ENCODE measurements at places on chromosomes 13 and 19.
A peak's percentile ranks its signal among the peaks of the same experiment; 100 is the strongest.

DNA sequence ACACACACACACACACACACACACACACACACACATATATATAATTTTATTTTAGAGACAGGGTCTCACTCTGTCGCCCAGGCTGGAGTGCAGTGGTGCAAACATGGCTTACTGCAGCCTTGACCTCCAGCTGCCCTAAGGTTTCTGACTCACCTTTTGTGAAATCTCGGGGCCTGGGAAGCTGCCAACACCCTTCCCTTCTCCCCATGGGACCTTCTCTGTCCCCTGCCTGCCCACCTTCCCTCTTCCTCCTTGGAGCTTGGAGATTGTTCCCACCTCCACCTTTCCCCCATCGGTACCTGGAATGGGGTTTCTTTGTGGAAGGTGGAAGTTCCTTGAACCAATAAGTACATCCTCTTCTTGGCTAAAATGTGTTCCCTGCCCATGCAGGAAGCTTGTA, 6.3 kb downstream of the ARRDC5 start:
- no peak for DNase-seq

DNA sequence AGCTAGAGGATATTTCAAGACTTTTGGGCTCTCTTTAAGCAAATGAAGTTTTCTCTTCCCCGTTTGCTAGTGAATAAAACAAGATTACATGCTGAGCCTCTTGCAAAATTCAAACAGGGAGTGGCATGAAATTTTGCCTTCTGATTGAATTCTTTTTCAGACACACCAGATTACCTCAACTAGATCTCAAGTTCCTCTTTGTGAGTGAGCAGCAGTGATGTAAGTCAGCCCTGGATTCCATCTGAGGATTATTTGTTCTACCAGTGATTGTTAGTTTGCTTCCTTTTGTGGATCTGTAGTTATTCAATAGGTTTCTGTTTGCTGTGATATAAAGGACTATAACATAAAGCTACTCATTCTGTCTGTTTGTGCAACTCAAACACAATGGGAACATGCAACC, 407.7 kb downstream of the LMO7 start:
- DNase-seq: no peak

DNA sequence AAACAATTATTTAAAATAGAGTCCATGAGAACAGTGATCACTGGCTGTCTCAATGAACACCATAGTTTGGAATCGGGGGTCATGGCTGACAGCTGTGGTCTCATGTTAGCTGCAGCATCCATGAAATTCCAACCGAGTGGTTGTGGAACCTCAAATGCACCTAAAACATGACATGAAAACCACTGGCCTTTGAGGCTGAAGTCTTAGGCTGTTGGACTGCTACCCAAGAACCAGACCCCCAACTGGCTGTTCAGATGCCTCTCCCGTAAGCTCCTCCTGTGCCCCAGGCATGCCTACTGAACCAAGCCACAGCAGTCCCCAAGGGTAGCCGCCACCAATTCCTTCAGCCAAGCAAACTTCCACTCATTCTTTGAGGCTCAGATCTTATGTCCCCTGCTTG, 50.5 kb downstream of the ATP7B start:
- no peak for DNase-seq

- no peak for DNase-seq
Measured at GRCh38 chr13:67100730-67101129, 129.4 kb downstream of the PCDH9 start.

DNA sequence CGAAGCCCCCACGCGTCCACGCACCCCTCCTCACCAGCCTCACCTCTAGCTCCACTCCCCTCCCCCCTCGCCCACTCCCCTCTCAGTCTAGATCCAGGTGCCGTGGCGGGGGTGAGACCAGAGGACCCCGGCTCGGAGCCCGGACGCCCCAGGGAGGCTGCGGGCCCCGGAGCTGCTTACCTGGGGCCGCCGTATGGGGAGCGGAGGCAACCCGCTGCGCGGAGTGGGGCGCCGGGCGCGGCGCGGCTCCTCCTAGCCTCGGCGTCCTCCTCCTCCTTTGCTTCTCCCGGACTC, 353 bp downstream of the ENOX1 start:
- DNase-seq: no peak

- no peak for DNase-seq
Measured at GRCh38 chr19:41701401-41702075, 6.9 kb upstream of the CEACAM5 start.

DNA sequence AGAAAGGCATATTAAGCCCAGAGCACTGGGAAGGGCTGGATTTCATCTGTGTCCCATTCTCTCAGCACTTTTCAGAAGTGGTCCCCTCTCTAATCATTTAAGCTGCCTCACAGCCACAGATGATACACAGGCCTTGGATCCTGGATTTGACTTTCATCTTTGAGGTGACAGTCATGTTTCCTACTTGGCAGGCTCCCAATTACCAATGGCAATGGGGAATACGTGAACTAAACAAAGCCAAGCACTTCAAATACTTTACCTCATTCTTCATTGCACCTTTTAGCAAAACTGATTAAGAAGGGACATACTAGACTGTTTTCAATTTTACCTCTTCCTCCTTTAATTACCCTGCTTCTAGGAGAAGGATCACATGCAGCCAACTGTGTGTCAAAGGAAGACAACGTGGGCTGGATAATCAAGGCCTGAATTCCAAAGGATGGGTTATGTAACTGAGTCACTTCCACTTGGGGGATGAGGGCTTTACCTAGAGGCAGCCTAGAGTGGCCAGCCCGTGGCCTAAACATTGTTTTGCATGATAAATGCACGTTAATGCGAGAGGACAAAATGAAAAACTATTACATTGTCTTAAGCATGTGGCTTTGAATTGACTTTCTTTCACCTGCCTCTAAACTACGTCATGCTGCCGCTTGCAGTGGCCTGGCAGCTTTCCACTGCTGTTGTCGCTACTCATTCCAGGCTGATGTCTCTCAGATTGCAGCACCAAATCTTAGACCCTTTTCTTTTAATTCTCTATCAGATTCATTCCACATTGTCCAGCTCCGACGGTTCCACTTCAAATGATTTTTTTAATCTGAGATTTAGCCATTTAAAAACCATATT, 95.0 kb downstream of the KCTD12 start:
- DNase-seq: peak; percentile 39

GRCh38 chr19:4580021-4580901, 20.8 kb upstream of the SEMA6B start:
- DNase-seq: no peak

DNA sequence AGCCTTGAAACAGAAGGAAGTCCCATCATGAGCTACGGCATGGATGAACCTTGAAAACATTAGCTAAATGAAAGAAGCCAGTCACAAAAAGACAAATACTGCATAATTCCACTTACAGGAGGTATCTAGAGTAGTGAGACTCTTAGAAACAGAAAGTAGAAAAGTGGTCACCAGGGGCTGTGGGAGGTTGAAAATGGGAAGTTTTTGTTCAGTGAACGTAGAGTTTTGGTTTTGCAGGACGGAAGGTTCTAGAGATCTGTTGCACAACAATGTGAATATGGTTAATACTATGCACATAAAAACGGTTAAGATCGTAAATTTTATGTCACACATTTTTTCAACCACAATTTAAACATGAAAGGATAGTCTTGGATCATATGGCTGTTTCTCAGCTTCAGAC, 11.9 kb upstream of the SLC10A2 start:
- DNase-seq: no peak

GRCh38 chr19:46077815-46078167, 37.0 kb upstream of the IGFL4 start:
- no peak for DNase-seq
